OCI-LY7 (cell line): ENCODE measurements at places on chromosomes 5 and 9.
A peak's percentile ranks its signal among the peaks of the same experiment; 100 is the strongest.

GRCh38 chr5:471750-472058 is 28.7 kb downstream of the EXOC3 start:
- peak; percentile 14 for DNase-seq

GRCh38 chr9:2257248-2257929 is 242.2 kb downstream of the SMARCA2 start:
- peak; percentile 90 for DNase-seq

DNA sequence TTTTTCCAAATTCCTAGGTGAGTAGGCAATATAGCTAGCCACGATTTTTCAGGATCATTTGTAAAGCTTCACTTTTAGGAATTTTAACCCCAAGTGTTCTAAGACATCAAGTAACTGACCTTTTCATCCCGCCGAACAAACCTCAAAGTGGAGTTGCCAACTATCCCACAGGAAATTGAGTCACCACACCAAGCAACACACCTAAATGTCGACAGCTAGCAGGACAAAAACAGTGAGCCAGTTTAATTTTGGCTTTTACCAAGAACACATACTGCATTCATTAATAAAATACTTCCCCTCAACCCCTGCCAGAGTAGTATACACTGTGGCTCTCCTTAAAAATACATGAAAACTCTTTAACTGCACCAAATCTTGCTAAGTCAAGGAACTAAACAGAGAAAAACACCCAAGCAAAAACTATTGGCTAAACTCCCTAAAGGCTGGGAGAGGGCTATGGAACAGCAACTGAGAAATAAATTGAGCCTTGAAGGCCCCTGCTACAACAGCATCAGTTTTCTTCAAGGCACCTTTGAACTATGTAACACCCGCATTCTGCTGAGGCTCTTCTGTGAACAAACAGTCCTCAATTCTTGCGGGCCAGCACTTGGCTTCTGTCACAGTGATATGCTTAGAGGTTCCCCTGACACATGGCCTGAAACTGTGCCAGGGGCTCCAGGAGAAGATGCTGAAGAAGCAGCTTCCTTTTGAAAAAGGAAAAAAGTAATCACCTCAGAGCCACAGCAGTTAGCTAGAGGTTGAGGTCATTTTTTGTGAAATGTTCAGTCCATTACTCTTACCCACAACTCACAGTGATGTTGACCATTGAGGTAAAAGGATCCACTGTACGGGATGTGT is 459.6 kb downstream of the RAB3C start:
- no peak for DNase-seq

GRCh38 chr5:136023958-136024541 is 4.7 kb upstream of the TGFBI start:
- DNase-seq = no peak

DNA sequence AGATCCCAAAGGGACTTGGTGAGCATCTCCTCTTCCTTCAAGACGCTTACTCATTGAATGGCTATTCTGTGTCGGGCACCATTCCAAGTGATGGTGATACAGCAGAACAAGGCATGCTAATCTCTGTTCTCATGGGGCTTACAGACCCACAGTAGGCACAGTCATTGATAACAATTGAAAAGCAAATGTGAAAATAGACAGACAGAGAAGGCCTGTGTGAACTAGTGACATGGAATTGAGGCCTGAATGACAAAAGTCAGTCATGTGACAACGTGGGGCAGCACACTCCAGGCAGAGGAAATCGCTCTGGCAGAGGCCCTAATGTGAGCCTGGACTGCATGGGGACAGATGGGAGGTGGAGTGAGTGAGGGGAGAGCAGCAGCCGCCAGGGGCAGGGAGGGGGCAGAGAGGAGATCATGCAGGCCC is 70.7 kb upstream of the CPLX2 start:
- DNase-seq = no peak

GRCh38 chr9:70130266-70130665 is 86.6 kb downstream of the MAMDC2 start:
- DNase-seq = no peak

GRCh38 chr9:121883281-121884056 is 209.6 kb downstream of the TTLL11 start:
- DNase-seq = peak; percentile 65

DNA sequence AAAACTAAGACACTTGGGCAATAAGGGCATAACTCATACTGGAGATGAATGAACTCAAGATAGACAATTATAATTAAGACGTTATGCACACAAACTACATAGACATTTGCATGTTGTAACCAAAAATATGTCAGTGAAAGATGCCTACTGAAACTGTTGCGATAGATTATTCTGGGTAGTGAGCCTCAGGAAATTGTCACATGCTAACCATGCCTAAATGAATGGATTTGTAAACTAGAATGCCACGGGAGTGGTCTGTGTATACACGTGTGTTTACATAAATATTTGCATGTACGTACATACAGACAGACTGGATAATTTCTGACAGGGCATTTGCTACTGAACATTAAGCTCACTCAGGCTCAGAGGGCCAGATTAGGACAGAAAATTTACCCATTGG is 1.2 kb downstream of the NIPSNAP3B start:
- DNase-seq = no peak

DNA sequence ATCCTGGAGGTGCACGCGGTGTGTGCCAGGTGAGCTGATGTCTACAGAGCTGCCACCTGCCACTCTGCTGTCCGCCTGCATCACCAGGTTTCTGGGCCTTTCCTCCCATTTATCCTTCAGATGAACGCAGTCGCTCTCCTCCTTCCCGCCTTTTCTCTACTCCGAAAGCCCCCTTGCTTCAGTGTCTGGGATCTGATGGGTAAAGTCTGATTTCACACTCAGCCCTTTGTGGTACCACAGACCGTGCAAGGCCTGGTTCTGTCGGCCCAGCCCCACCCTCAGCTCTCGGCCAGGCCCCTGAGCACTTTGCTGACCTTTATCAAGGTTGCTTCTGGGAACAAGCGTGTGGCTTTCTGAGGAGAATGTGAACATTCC is 32.5 kb downstream of the GLT6D1 start:
- DNase-seq = no peak

DNA sequence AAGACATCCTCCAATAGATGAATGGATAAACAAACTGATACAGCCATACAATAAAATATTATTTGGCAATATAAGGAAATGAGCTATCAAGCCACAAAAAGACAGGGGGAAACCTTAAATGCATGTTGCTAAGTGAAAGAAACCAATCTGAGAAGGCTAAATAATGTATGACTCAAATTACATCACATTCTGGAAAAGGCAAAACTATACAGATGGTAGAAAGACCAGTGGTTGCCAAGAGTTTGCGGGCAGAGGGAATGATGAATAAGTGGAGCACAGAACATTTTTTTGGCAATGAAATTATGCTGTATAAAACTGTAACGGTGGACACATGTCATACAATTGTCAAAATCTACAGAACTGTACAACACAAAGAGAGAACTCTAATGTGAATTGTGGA is 63.3 kb downstream of the CSF2 start:
- DNase-seq = no peak
